SK-MEL-5 (cell line): ENCODE measurements at places on chromosomes 13 and 19. TPM values are rescaled to one million over a fixed set of nuclear protein-coding genes. Genes with fewer than 3 reads are reported as not detected.

CCDC169 gene
- 1.7 and 1.9 TPM in 2 replicates for total RNA-seq

CRLF1 gene
- total RNA-seq: 0.32 and 2.6 TPM in 2 replicates

HCST gene
- total RNA-seq: not detected in 2 replicates

ZNF793 gene
- total RNA-seq: 0.16 and 0.53 TPM in 2 replicates

PSG2 gene
- total RNA-seq: not detected in 2 replicates

DNA sequence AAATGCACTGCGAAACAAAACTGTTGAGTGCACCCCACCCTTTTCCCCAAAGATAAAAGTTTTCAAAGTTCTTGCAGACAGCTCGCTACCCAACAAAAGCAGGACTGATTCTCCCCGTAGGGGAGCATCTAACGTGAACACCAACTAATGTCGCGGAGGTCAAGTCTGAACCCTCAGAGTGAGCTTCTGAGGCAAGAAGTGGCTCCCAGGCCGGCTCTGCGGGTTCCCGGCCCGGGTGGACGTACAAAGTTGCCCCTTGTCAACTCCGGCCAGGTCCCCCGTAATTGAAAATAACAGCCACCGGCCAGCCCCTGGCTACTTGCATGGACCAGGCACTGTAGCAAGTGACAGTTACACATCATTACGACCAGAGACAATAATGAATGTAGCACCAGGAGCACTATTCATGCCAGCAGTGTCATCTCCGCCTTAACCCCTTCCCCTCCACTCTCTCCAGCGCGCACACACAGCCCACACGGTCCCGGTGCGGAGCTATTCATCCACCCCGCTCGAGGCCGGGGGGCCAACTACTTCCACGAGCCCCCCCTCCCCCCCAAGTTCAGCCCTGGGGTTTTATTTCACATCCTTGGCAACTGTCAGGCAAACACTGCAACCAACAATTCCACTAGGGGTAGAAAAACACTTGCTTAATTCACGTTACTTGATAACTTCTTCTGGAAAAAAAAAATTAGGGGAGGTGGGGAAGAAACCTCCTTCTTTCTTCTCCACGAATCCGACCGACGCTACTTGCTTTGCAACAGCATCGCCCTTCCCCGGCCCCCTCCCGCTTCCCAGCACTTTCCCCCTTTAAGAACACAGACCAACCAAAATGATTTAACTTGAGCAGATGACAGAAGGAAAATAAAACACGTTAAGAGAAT lies 1.2 kb downstream of the KLF12 start:
- DNase-seq: peak; percentile 22

GRCh38 chr19:39407410-39407659 lies 688 bp downstream of the ZFP36 start:
- DNase-seq: no peak

GRCh38 chr13:106507560-106508274 lies 27.7 kb downstream of the EFNB2 start:
- DNase-seq: peak; percentile 78

DNA sequence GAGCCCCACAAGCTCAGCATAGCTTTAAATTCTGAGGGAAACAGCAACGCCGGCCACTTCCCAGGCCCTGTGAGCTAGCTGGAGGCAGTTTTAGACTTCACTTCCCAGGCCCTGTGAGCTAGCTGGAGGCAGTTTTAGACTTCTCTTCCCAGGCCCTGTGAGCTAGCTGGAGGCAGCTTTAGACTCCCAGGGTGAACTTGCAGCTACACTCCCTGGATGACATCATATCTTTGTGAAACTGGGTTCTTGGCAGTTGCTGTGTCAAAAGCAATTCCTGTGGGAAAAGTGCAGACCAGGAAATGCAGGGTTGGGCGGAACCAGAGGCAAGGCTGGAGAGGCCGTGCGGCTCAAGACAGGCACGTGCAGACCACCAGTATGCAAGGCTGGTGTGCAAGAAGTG lies 12.7 kb downstream of the SOX1 start:
- no peak for DNase-seq

DNA sequence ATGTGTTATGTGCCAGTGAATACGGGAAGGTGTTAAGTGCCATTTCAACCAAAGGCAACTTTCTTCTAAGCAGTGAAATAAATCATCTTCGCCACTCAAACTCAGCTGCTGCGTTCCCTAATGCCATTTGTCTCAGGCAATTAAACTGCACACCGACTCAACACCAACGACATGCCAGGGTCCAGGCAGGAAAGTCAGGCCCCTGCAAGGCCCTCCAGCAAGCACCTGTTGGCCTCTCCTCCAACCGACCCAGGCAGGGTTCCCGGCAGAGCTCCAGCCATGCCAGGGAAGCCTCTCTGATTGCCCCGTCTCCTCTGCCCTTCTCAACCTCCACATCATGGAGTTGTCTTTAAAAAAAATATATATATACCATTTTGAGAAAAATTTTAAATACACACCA lies 21.8 kb downstream of the SAFB2 start:
- no peak for DNase-seq

DNA sequence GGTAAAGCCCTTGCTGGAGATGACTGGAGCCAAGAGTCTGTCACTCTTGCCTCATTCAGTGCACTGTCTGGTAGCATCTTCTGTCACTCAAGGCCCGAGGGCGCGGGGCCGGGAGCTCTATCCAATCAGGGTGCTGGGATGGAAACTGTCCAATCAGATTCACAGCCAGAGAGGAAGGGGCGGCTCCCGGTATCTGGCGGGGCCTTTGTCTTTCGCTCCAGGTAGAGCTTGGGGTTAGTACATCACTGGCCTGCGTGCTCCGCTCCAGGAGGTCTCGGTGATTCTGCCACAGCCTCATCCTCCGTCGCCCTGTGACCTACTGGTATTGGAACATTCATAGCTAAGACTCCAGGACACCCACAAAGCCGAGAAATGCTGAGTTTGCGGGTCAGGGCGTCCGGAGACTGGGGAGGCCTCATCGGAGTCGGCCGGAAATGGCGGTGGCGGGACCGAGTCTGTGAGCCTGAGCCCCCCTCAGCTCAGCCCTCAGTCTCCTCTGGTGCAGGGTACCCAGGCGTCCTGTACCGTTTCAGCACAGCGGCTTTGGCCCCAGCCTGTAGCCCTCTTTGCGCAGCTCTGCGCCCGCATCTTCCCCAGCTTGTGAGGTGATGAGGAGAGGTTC lies 20.6 kb upstream of the ZNF430 start:
- peak; percentile 52 for DNase-seq

GRCh38 chr19:17951157-17951989 lies 15.5 kb upstream of the KCNN1 start:
- DNase-seq: no peak

DNA sequence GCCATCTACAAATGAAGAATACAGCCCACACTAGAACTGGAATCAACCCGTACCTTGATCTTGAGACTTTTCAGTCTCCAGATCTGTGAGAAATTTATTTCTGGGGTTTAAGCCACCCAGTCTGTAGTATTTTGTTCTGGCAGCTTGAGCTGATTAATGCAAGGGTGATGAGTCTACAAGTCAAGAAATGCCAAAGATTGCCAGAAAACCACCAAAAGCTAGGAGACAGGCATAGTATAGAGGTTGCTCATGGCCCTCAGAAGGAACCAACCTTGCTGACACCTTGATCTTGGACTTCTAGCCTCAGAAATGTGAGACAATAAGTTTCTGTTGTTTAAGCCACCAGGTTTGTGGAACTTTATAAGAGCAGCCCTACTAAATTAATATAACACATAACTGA lies 428.2 kb upstream of the KLF12 start:
- DNase-seq: no peak

- no peak for DNase-seq
Observed at GRCh38 chr19:17075864-17076542, 426 bp downstream of the MYO9B start.

GRCh38 chr13:25806264-25806974 lies 245.4 kb downstream of the SHISA2 start:
- no peak for DNase-seq

- DNase-seq: no peak
Observed at GRCh38 chr19:39237200-39238184, 7.3 kb downstream of the IFNL3 start.

DNA sequence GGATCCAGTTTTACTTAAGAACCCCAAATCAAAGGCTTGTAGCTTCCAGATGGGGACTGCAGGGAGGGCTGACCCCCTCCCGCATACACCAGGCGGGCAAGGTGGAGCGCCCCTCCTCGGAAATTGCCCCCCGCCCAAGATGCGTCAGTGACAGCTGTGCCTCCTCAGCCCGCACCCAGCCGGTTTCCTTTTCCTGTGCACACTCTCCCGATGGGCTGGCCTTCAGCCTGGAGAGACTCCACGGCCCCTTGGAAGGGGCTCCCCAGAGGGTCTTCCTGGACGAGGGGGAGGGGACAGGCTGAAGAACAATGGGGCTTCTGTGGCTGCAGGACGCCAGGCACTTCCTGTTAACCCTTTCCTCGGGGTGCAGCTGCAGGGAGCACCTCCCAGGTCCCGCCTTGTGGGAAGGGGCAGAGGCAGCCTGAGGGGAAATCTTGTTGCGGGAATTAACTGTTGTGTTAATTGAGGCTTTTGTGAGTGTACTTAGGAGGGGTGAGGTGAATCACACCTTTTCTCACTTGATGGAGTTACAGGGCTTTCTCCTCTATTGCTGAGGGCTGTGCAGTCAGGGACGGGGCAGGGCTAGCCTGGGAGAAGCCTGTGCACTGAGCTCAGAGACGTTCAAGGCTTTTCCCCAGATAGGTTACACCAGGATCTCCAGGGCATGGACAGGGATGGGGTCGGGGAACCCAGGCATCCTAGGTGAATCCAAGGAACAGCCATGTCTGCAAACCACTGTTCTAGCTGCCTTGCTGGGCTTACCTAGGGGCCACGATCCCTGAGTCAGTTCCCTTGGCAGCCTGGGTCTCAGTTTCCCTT lies 14.3 kb downstream of the IER2 start:
- DNase-seq: peak; percentile 86

DNA sequence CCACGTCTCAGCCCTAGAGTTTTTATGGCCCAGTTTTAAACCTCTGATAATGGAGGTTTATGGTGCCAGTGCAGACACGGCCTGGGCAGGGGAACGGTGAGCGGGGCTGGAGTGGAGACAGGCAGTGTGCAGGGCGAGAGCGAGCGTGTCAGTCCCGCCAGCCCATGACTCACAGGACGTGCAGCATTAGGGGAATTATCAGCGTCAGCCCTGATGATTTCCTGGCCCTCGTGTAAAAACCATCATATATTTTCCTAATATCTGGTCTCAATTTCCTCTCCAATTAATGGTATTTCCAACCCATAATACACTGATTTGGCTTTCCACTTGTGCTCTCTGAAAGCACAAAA lies 104.6 kb upstream of the VSTM2B start:
- no peak for DNase-seq
